ENCODE measurements at places on chromosomes 5 and 9.

GRCh38 chr9:79382458-79382857, 189.3 kb upstream of the TLE4 start:
- H3K36me3 ChIP-seq, result no peaks in the 10 kb centered on the region
- no peak overlapping the region for H3K4me3 ChIP-seq
- H3K4me1 ChIP-seq, result no peaks in the 10 kb centered on the region
- no peak overlapping the region for H3K27ac ChIP-seq
- no peak for DNase-seq

- H3K36me3 ChIP-seq, result no peaks in the 10 kb centered on the region
- H3K4me1 ChIP-seq, result no peaks in the 10 kb centered on the region
- H3K27me3 ChIP-seq, result no peaks in the 10 kb centered on the region
- H3K27ac ChIP-seq, result no peak overlapping the region
Measured at GRCh38 chr5:54073735-54074134, 236.6 kb downstream of the ARL15 start.

DNA sequence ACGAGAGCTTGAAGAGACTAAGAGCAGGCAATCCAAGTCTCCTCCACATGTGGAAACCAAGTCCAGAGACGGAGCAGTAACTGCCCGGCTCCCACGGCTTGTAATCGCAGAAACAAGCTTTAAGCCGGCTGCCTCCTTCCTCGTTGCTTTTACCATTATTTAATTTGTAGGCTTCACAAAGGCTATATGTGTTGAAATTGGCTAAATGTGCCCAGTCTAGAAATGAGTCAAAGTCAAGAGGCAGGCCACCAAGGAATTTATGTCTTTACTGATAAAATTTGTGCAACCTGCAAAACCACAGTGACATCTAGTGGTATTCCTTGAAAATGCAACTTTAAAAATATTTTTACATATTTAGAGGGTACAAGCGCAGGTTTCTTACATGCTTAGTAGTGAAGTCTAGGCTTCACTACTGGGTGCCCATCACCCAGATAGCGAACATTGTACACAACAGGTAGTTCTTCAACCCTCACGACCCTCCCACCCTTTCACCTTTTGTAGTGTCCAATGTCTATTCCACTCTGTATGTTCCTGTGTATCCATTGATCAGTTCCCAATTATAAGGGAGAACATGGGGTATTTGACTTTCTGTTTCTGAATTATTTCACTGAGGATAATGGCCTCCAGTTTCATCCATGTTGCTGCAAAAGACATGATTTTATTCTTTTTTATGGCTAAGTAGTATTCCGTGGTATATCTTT, 33.5 kb upstream of the EBF1 start:
- H3K27me3 ChIP-seq, result peaks cover 10% of the 10 kb centered on the region
- H3K4me1 ChIP-seq, result no peaks in the 10 kb centered on the region
- H3K4me3 ChIP-seq, result no peak overlapping the region
- no peak overlapping the region for H3K27ac ChIP-seq
- DNase-seq, result no peak
- no peaks in the 10 kb centered on the region for H3K36me3 ChIP-seq

DNA sequence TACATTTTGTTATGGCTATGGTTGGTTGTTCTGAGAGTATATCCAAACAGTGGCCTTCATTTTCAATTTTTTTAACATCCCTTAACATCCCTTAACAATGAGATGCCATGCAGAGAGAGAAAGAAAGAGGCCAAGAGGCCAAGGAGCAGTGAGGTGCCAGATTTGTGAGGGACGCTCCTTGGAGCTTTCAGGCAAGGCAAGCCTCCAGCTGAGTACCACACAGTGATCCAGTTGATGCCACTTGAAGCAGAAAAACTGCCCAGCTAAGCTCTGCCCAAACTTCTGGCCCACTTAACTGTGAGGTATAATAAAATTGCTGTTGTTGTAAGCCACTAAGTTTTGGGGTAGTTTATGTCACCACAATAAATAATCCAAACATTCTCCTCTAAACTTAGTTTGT, 22.6 kb upstream of the EMB start:
- no peak overlapping the region for H3K4me3 ChIP-seq
- DNase-seq, result no peak
- H3K4me1 ChIP-seq, result peaks cover 7% of the 10 kb centered on the region
- peaks cover 9% of the 10 kb centered on the region for H3K36me3 ChIP-seq
- H3K27me3 ChIP-seq, result no peaks in the 10 kb centered on the region

All from activated naive CD4-positive, alpha-beta T cell treated with anti-CD3 and anti-CD28 coated beads, Interleukin-2, amount 10 ng/mL, durations not matched to agents 7 days and 5 days (primary cell).